ENCODE measurements at places on chromosomes 3 and 15.
A peak's percentile ranks its signal among the peaks of the same experiment; 100 is the strongest.

GRCh38 chr15:65904301-65904700 lies 35.0 kb downstream of the RAB11A start:
- no peak for DNase-seq

GRCh38 chr15:48469271-48469670 lies 138.0 kb downstream of the DUT start:
- no peak for DNase-seq

- DNase-seq = peak; percentile 29
These were observed 371.5 kb upstream of the GOLIM4 start for GRCh38 chr3:168467115-168467714.

DNA sequence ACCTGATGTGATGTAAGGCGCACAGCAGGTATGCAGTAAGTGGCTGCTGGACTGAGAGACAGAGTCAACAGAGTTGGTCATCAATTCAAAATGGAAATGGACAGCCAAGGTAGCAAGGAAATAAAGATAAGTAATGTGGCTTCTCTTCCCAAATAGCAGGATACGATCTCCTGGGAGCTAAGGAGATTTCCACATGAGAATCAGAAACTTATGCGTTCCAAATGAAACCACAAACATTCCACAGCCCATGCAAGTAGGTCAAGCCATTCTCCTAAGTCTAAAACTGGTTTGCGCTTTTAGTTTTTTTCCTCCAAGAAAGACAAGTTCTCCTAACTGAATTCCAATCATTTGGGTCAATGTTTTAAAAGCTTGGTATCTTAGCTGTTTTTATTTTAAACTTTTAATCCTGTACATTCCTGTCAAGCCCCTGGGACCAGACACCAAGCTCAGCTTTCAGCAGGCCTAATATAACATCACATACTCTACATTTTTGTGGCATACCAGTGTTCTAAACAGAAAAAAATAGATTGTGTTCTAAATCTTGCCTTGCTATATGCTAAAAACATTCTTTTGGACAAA lies 73.7 kb upstream of the TSPAN3 start:
- peak; percentile 92 for DNase-seq

Data from HS-5 (cell line).